ENCODE measurements at places on chromosomes 2 and 18.

DNA sequence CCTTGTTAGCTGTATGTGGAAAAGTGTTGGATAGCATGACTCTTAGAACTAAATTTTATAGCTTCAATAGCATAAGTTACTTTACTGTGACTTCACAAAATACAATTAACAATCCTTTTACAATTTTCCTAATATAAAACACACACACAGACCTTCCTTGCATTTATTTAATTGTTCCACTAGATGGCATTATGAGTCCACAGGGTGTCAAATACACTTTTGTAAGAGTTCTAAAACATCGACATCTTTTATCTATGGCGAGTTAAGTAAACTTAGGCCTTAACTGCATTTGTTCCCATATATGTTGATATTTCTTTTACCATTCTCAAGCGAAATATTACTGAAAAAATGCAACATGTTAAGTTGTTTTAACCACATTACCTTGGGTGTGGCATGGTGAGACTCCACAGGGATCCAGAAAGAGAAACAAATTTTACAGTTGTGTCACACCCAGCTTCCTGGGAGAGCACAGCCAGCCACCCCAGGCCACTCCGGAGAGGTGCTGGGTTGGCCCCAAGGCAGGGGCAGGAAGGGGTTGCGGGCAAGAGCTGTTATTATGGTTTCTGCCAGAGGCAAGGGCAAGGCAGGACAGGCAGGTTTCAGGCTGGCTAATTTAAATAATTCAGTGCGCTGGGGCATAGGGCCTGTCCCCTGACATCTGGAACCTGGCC, 312.4 kb upstream of the MC4R start:
- DNase-seq: no peak

- no peak for DNase-seq
Observed at GRCh38 chr2:218323526-218324472, 31.5 kb upstream of the TMBIM1 start.

DNA sequence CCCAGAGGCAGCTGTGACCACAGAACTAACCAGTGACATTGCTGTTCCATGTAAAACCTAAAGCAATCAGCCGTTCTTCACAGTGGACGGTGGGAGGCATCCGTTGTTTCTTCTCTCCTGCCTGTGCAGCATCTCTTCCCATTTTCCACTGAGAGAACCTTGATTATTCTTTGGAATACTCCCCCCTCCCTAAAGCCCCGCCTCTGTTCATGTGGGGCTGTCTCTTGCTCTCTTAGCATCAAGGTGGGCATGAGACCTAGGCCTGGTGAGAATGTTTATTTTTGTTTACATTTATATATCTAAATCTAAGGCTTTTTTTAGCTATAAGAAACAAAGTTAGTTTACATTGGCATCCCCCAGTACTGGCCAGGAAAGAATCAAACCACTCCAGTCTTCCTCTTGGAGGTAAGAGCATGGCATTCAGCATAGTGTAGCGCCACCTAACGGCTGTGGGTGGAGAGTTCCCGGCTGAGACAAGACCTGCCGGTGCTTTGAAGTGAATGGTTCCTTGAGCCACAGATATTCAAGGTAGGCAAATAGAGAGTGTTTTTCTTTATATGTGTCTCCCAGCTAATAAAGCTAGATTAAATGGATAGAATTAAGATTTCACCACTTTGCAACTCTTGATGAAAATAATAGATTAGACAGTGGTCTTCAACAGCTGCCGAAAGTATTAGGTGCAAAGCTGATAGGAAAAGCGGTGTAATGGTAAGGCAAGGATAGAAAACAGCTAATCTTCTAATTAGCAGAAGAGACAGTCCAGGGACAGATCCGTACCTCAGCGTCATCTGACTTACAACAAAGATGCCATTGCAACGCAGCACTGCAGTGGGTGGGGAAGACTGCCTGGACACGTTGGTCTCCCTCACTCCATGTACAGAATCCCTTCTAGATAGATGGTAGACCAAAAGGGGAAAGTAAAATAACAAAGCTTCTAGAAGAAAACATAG, 219.6 kb upstream of the RAB12 start:
- no peak for DNase-seq

GRCh38 chr2:224072541-224073188, 33.6 kb upstream of the SERPINE2 start:
- DNase-seq: no peak

DNA sequence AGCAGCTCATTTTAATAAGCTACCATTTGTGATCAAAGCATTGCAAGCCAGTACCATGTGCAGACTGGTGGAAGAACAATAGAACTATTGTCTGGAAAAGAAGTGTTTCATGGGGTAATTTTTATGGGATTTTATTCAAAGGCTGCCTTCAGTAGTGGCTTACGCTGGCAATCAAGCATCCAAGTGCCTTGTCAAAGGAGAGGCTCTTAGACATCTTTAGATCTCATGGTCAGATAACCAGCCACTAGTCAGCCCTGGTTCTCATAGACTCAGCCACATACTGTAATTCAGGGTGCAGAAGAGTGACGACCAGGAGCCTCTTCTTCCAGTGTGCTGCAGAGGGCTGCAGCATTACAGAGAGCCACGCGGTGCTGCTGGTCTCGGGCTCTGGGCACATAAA, 98.5 kb upstream of the NOSTRIN start:
- no peak for DNase-seq

DNA sequence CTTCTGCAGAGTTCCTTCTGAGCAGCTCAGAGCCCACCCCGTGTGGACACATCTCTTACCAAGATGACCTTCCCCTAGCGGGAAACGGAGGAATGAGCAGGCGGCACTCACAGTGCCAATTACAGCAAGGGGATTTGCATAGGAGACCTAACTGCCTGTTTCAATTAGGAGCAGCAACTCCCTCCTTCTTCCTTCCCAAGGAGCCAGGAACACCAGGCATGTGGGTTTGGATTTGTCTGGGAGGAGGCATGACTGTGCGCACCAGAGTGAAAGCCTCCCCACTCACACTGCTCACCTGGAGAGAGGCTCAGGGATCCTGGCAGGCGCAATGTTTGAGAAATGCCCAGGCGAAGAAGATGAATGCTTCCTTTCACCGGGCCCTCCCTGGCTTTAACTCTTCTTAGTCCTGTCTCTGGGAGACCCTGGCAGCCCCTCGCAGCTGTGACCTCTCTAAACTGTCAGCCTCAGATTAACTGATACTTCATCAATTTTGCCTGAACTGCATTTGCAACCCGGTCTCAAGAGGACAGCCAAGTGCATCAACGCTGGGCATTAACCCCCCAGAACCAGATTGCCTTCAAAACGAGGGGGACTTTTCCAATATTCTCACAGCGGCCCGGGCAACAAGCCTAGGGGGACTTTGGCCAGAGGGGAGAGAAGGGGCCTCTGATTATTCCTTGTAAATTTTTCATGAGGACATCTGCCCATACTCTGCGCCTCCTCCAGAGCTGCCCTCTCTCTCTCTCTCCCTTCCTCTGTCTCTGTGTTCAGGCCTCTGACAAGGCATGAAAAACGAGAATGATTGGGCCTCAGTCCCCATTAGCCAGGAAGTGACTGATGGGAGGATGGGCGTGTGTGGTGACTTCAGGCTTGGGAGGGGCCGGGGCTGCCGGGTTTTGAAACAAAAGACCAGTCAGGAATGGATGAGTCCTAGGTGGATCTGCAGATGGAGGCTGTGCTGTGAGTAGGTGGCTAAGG, 93.8 kb downstream of the CMPK2 start:
- DNase-seq: no peak

DNA sequence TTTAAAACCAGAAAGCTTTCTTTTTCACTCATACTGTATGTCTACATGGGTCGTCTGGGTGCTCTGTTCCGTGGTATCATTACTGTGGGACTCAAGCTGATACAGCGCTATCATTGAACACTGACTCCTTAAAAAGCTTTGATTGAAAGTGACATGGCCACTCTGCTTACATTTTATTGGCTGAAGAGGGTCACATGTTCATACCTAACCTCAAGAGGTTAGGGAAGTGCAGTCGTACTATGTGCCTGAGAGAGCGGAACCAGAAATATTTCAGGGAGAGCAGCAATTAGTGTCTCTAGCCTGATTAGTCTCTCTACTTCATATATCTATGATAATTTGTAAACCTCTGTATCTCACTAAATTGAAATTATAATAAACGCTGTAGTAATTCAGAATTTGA, 43.5 kb downstream of the PSMD14 start:
- DNase-seq: no peak

DNA sequence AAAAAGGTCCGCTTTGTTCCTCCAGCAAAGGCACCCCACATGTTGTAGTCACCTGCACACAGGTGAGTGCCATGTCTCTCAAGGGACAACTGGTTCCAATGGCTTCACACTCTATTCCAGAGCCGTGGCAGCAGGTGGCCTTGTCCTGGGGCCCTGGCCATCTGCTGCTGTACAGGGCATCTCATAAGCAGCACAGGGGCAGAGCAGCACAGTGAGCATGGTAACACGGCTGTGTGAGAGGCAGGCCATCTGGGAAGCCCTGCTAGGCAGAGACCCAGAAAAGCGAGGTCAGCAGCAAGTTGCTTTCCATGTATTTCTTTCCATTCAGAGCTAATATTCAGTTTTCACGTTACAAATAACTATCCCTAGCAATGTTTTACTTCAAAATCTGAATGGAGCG, 54.7 kb downstream of the CMPK2 start:
- peak; percentile 48 for DNase-seq

DNA sequence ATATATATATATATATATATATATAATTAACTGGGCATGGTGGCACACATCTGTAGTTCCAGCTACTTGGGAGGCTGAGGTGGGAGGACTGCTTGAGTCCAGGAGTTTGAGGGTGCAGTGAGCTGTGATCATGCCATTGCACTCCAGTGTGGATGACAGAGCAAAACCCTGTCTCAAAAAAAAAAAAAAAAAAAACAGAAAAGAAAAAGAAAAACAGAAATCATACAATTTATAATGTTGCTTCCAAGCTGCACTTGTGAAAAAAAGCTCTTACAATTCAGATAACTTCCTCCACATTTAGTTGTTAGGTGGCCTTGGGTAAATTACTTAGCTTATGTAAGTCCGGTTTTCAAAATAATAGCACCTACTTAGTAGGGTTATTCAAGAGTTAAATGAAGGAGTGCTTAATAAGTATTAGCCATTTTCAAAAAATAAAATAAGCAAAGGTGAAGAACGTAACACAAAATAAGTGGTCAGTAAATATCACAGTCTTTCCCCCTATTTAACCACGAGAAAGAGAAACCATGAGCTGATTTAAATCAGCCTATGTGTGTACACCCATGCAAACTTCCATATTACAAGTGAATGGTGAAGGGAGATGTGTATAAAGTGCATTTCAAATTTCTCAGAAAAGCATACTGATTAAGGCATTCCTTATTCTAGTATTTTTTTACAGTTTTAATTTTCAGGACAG, 2.3 kb downstream of the WIPF1 start:
- no peak for DNase-seq

- no peak for DNase-seq
Observed at GRCh38 chr2:181781078-181781786, 100.9 kb upstream of the NEUROD1 start.

GRCh38 chr2:28370354-28370753, 22.3 kb upstream of the FOSL2 start:
- no peak for DNase-seq

- no peak for DNase-seq
Observed at GRCh38 chr2:233271693-233272092, 20.2 kb downstream of the ATG16L1 start.

- no peak for DNase-seq
Observed at GRCh38 chr2:170420961-170421687, 243.2 kb downstream of the MYO3B start.

DNA sequence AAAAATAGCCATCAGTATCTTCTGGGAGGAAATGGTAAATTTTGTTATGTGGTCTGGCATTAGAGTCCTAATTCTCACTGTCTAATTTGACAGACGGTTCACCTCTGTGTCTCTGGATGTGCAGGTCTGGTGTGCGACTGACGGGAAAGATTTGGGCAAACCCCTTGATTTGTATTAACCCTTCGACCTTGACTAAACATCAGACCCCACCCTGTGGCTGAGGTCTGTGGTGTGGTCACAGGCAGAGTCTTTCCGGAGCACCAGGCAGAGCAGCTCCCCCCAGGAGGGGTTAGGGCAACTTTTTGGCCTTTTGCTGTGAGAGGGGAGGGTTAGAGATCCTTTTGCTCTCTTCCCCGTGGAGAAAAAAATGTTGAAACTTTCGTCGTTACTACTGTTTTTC, 6.4 kb downstream of the TWIST2 start:
- no peak for DNase-seq

DNA sequence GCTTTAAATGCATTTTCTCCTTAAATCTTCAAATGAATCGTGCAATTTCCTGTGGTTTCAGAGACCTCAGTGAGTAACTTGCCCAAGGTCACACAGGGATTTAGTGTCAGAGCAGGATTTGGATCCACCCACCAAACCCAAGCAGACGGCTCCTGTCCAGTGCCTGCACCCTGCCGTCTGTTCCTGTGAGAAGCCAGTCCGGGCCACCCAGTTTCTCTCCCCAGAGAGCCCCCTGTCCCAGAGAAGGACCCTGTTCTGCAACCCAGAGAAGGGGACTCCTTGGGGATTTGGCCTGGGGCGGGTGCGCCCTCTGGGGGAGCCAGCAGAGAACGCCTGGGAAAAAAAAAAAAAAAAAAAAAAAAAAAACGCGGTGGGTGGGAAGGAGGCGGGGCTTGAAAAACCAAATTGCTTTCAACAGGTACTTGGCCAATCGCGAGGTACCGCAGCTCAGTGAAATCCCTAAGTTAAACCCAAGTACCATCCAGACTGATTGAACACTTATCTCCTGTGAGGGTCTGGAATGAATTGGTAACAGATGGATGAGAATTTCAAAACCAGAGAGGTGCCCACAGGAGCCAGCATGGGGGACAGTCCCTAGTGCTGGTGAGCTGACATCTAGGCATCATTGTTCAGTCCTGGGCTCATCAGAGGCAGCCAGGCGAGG, 30.9 kb upstream of the REEP1 start:
- DNase-seq: no peak

GRCh38 chr2:98952966-98953365, 16.9 kb upstream of the CRACDL start:
- DNase-seq: no peak

GRCh38 chr2:144501118-144501517, 18.8 kb downstream of the ZEB2 start:
- no peak for DNase-seq

DNA sequence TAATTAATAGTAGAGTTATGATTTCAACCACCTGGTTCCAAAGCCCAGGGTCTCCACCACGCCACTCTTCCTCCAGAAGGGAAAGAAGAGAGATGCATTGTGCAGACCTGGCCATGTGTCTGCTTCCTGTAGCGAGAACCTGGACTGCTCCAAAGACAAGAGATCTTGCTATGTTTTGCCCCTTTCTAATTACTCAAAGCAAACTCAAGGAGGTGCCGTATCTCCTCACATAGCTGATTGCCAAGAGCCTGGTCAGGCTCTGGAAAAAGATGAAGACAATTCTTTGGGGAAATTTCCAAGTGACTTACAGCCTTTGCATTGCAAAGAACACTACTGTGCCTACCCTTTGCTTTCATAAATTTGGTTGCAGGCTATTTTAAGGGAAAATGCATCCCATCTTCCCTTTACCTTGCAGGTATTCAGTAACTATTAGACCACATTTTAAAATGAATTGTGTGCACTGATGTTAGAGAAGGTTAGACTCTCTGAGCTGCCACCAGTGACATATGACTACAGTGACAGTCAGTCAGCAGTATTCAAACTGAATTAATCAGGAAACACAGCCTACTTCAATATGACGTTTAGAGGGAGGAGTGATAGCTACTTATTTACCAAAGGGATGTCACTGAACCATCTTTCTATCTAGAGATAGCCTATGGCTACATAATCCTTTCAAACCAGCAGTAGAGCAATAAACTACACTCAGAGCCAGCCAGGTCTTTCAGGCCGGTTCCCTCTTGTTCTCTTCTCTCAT, 842.1 kb upstream of the FANCL start:
- DNase-seq: no peak

GRCh38 chr2:15746703-15747550, 155.3 kb downstream of the DDX1 start:
- DNase-seq: no peak

- DNase-seq: no peak
Observed at GRCh38 chr2:75315436-75315835, 116.1 kb upstream of the TACR1 start.

All from dorsolateral prefrontal cortex (tissue), 122 donors.